CD8-positive, alpha-beta memory T cell (primary cell): ENCODE measurements at places on chromosomes 2 and 18. TPM values are rescaled to one million over a fixed set of nuclear protein-coding genes. Genes with fewer than 3 reads are reported as not detected.

DNA sequence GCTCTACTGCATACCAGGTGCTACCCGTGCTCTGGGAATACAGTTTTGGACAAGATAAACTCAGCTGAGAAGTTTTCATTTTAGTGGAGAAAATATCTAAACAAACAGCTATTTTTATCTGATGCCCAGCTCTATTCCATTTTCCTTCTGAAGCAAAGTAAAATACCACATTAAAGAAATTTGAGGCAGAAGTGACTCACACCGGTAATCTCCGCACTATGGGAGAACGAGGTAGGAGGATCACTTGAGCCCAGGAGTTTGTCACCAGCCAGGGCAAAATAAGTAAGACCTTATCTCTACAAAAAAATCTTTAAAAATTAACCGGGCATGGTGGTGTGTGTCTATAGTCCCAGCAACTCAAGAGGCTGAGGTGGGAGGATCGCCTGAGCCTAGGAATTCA, 416.2 kb upstream of the LYPD1 start:
- no peak for DNase-seq

Gene CABLES1
- total RNA-seq: 8.9 TPM

GRCh38 chr2:159832858-159833257, 34.9 kb upstream of the CD302 start:
- no peak for DNase-seq

GRCh38 chr2:129379411-129379810, 600.1 kb upstream of the RAB6C start:
- no peak for DNase-seq

Gene KIAA2012
- total RNA-seq: not detected

Gene FMNL2
- total RNA-seq: 0.59 TPM

- no peak for DNase-seq
Measured at GRCh38 chr18:59633961-59634485, 63.2 kb downstream of the CCBE1 start.

Gene TANC1
- total RNA-seq: 0.13 TPM

GRCh38 chr2:30484995-30485394, 37.9 kb downstream of the LCLAT1 start:
- DNase-seq: no peak

Gene IL1RL1
- 0.22 TPM for total RNA-seq

DNA sequence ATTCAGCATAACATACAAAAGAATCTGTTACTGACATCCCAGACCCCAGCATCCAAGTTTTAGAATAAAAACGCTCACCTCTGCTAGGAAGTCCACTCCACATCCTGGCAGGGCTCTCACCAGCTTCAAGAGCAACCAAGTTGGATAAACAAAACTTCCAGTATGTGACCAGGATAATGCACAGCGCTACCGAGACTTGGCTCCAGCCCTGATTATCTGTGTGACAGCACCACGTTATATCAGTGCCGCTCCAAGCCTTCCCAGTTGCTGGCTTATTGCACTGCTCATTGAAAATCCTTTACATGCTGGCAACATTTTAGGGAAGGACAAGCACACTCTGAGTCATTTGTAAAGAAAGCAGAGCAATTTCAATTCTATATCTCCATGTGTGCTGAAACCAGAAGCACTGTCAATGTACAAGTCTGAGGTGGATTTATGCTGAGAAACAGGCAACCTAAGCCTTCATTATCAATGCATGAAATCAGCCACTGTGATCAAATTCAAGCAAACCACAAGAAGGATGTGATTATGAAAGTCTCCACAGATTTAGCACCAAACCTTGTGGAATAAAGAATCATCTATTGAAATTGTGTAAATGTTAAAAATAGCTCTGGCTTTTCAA, 115.7 kb downstream of the ZNF385B start:
- no peak for DNase-seq

DNA sequence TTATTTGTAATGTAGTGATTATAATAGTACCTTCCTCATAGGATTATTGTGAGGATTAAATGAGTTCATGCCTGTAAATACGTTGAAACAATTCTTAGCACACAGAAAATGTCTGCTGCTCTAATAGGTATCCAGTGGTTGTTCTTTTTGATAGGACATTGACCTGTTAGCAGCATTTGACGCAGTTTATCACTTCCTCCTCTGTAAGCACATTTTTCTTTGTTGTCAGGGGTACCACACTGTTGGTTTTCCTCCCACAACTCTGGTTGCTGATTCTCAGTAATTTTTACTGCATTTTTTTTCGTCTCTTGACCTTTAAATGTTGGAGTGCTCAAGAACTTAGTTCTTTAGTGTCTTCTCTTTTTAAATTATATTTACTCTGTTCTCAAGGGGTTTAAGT, 15.4 kb downstream of the PPM1B start:
- DNase-seq: no peak

- DNase-seq: no peak
Measured at GRCh38 chr2:179622112-179622511, 239.3 kb downstream of the ZNF385B start.
